ENCODE measurements at places on chromosomes 4 and X.

GRCh38 chrX:136652822-136653723 is 5.1 kb downstream of the CD40LG start:
- DNase-seq = no peak

DNA sequence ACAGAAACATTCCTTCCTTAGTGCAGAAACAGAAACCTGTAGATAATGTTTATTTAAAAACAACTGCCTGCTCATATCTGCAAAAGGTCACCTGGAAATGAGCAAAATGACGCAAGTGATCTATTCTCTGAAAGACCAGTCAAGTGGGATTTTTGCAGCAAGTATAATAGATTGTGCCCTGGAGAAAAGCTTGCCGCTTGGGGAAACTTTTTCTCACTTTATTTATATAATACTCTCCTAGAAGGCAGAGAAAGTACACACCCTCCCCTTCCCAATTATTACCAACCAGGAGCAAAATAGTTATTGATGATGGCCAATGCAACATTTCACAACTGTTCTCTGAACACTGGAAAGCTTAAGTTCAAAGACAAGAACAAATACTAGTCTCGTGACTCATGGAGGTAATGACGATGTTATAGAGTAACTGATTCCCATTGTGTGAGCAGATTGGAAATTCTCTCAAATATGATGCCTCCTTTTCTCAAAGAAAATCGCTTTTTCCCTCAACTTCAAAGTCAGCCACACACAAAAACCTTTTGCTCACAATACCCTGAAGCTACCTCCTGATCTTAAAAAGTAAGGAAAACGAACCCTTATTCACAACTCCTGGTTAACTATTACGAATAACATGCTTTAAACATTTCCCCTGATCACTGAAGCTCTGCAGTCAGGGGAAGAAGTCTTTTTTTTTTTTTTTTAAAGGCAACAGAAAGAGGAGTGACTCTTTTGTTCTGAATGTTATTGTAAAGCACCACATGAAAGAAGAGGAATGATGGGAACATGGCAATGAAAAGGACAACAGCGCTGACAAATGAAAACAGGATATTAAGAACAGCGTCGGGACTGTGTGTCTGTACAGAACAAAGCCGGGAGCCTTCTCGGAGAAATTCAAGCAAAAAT is 41.0 kb downstream of the MID1 start:
- DNase-seq = no peak

GRCh38 chrX:40106676-40107290 is 9.0 kb upstream of the BCOR start:
- DNase-seq = no peak

GRCh38 chr4:17497890-17498523 is 13.9 kb downstream of the QDPR start:
- no peak for DNase-seq

DNA sequence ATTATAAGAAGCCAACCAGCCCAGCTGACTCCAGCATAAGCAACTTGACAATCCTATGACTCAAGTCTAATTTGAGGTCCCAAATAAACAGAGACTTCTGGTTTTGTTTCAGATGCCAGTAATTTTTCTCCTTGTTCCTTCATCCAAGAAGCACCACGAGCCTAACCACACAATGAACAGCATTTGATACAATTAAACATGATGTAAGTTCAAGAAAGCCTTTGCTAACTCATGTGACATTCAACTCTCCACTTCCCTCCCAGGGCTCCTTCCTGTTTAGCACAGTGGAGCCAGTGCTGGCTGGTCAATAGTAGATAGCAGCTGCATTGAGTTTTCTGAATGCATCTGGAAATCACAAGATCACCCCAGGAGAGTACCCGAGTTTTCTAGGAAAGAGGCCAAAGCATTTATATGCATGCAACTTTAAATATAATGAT is 206.3 kb downstream of the ARHGAP24 start:
- peak; percentile 97 for DNase-seq

- DNase-seq = no peak
These were observed 25.8 kb downstream of the PDGFRA start for GRCh38 chr4:54254915-54255246.

GRCh38 chr4:181685911-181686310 is 557.3 kb upstream of the TENM3 start:
- DNase-seq = peak; percentile 82

GRCh38 chrX:97564496-97564895 is 680.8 kb downstream of the RPA4 start:
- DNase-seq = no peak

- DNase-seq = no peak
These were observed 447.5 kb upstream of the RASGEF1B start for GRCh38 chr4:81919223-81919622.

DNA sequence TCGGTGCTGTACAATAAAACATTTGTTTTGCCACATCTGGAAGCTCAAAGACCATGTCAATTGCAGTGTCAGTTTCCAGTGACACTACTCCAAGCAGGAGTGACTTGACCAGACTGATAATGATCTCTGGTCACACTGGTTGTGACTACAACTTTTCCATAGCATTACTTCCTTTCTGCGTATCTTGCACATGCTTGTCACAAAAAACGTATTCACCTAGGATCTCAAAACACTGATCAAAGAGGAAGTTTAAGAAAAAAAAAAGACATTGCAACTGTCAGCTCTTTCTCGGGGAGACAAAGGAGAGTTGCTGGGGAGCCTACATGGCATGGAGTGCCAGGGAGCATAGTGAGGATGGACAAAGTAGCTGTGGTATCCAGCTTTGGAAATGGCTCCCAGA is 60.6 kb downstream of the OPHN1 start:
- no peak for DNase-seq

DNA sequence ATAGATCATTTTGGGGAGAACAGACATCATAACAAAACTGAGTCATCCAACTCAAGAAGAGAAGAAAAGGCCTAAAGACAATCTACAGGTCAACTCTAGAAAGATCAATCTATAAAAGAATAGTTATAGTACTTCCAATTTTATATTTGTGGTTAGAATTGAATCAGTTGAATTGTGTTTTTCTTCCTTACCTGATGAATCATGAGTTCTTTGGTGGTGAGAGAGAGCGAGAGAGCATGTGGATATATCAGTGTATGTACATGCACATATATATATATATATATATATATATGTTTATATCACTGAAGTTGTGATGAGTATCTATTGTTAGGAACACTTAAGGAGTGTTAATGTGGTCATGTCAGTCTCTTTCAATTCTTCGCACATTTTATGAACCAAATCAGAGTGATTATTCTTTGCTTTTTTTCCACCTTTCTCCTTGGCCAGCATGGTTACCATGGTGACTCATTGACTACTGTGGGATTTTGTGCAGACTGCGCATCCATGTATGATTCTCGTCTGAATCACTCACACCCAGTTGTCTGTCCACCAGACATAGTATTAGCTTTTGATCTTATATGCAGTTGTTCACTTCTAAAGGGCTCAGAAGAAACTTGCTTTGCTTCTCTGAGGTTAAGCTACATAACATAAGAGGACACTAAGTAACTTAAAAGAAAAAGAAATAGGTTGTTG is 90.4 kb upstream of the RAB40AL start:
- no peak for DNase-seq

- DNase-seq = no peak
These were observed 142.0 kb downstream of the PLS3 start for GRCh38 chrX:115702982-115703381.

- DNase-seq = peak; percentile 80
These were observed 75.8 kb upstream of the ATP6AP2 start for GRCh38 chrX:40504801-40505605.

GRCh38 chrX:104668550-104668949 is 102.6 kb downstream of the IL1RAPL2 start:
- DNase-seq = no peak

DNA sequence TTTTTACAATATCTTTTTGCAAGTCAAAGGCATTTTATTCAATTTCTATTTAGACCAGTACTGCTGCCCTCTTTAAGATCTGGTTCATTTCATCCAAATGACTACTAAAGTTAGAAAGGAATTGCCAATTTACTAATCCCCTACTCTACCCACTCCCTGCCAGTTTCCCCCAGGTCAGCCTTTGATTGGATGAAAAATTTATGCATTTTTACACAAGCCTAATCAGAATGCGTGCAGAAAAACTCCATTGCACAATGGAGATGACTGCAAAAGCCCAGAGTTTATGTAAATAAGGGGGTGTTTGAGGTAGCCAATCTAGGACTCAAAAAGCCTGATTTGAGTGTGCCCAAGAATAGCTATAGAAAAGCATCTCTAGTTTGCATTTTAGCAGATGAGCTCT is 310.6 kb downstream of the PABPC4L start:
- DNase-seq = no peak

DNA sequence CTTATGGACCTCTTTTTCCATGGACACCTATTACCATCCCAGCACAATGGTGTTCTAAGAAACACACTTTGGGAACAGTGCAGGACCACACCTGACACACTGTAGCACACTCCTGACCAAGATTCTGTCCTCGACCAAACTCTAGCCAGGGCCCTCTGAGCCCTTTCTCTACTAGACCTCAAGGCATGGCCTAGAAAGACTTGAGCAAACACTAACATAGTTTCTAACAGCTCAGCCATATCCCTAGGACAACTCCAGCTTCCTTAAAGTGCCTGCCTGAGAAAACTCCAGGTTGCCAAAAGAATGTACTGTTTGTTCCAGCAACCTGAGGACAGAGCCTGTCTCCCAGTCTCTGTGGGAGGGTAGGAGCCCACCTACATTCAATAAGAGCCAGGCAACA is 48.3 kb downstream of the QDPR start:
- DNase-seq = no peak

GRCh38 chr4:135485371-135485770 is 1283.8 kb upstream of the PABPC4L start:
- DNase-seq = no peak

- no peak for DNase-seq
These were observed 615 bp downstream of the NEXMIF start for GRCh38 chrX:74924449-74925224.

GRCh38 chr4:186701273-186701672 is 22.4 kb downstream of the FAT1 start:
- DNase-seq = no peak

- DNase-seq = no peak
These were observed 250.5 kb downstream of the TECRL start for GRCh38 chr4:64158648-64159326.

DNA sequence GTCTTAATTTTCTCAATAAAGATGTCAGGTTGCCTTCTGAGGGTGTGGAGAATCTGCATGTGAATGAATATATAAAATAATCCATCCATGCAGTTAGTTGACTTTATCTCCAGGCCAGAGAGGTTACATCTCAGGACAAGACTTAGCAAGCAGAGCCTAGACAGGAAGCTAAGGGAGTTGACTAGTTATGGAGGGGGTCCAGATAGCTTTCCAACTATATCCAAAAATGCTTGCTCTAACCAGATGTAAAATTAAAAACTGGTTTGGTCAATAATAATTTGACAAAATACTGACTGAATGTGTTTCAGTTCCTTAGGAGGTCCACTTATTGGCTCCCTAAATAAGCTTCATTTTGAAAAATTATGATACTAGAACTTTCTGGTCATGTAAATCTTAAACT is 101.4 kb downstream of the PAPSS1 start:
- no peak for DNase-seq

DNA sequence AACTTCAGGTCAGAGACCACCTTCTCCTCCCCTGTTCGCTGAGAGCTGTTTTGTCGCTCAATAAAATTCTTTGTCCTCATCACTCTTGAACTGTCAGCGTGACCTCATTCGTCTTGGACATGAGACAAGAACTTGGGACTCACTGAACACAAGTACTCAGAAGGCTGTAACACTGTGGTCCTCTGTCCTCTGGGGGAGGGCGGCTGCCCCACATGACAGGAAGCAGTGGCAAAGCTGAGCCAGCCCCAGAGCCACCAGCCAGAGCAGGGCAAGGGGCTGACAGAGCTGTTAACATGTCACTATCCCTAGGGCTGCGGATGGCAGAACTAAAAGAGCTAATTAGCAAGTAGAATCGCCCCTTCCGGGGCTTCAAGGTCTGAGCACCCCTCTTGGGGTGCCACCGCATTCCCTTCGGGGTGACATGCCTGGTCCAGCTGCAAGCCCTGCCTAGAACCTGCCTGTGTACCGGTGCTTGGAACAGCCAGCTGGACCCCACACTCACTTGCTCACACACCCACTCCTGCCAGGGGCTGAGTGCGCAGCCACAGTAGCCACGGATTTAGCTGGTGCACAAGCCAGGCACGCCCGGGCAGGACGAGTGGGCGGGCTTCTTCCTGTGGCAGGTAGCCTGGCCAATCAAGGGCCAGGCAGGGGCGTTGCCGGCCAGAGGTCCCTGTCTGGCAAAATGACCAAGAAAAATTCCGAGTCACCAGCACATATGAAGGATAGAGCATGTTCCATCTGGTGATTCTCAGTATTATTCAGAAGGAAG is 648.6 kb upstream of the AGA start:
- DNase-seq = no peak

GRCh38 chr4:87865288-87865687 is 32.5 kb downstream of the MEPE start:
- no peak for DNase-seq

DNA sequence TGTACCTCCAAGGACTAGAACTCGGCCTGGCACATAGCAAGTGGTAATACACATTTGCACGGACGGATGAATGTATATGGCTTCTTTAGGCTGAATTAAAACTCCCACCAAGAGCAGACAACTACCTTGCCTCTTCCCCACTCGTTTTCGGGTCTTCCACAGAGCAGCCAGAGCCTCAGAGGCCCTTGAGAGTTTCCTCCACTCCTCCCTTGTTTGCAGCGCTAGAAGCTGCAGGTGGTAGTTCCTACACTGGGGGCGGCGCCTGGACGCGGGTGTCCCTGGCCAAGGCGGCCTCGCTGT is 10.2 kb upstream of the INTU start:
- no peak for DNase-seq

- DNase-seq = no peak
These were observed 57.5 kb downstream of the GPR82 start for GRCh38 chrX:41781500-41781899.

- no peak for DNase-seq
These were observed 102.8 kb upstream of the MXRA5 start for GRCh38 chrX:3449287-3449686.

DNA sequence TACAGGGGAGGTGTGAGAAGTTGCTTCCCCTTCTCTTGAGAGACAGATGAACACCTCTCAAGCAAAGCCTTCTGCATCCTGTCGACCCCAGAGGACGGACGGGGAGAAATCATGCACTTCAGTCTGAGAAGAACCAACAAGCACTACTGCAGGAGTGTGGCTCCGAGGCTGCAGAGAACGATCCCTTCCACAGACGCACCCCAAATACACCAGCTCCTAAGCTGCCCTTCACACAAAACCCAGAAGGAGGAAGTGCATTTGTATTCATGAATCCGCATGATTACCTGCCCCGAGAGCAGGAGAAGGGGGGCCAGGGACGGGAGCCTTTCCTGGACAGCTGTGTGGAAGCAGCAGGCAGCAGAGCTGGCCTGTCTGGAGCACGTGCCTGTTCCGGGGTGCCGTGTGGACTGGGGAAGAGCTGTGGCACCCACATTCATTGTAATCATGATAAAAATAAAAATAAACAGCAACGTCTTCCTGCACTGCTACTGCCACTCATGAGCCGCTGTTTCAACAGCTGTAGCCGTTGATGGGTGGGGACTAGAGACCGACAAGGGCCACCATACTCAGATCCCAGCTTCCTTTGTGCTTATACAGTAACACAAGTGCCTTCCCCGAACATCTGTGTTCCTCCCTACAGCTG is 42.9 kb downstream of the ACSL1 start:
- no peak for DNase-seq

All from AG04449 (cell line).